ENCODE measurements at places on chromosomes 6 and 20. TPM values are rescaled to one million over a fixed set of nuclear protein-coding genes. Genes with fewer than 3 reads are reported as not detected.

The FABP7 gene
- 0.03 TPM for polyA plus RNA-seq

The CPNE5 gene
- polyA plus RNA-seq: 4.3 TPM

The KCNQ5 gene
- polyA plus RNA-seq: 0.18 TPM

The PCIF1 gene
- polyA plus RNA-seq: 35.6 TPM

The MUCL3 gene
- polyA plus RNA-seq: 6.4 TPM

The KCNK5 gene
- 11.7 TPM for polyA plus RNA-seq

The PLN gene
- 5.3 TPM for polyA plus RNA-seq

The IER3 gene
- polyA plus RNA-seq: 302 TPM

The SAMD3 gene
- polyA plus RNA-seq: 0.71 TPM

The LTB gene
- 9.8 TPM for polyA plus RNA-seq

The DEFB124 gene
- polyA plus RNA-seq: not detected

The SIRPD gene
- 0.75 TPM for polyA plus RNA-seq

The RIPPLY2 gene
- polyA plus RNA-seq: 0.24 TPM

The GLP1R gene
- 0.06 TPM for polyA plus RNA-seq

The GSTA1 gene
- polyA plus RNA-seq: 65.0 TPM

The MATN4 gene
- polyA plus RNA-seq: 0.14 TPM

The AKAP12 gene
- 21.2 TPM for polyA plus RNA-seq

The TMEM244 gene
- polyA plus RNA-seq: not detected

The SLC13A3 gene
- 1.1 TPM for polyA plus RNA-seq

The FAM184A gene
- 4.4 TPM for polyA plus RNA-seq

The STXBP5 gene
- 9.2 TPM for polyA plus RNA-seq

The LRP11 gene
- 18.7 TPM for polyA plus RNA-seq

The METTL24 gene
- polyA plus RNA-seq: 0.73 TPM

The SEL1L2 gene
- not detected for polyA plus RNA-seq

The LY6G6D gene
- not detected for polyA plus RNA-seq

The ABCF1 gene
- polyA plus RNA-seq: 25.8 TPM

The HRH3 gene
- not detected for polyA plus RNA-seq

The GRIK2 gene
- polyA plus RNA-seq: 0.09 TPM

The NOP56 gene
- 114 TPM for polyA plus RNA-seq

The APMAP gene
- 87.0 TPM for polyA plus RNA-seq

The NRSN1 gene
- not detected for polyA plus RNA-seq

The LY6G5B gene
- polyA plus RNA-seq: 8.8 TPM

The KIF25 gene
- polyA plus RNA-seq: 0.61 TPM

The CLPSL2 gene
- not detected for polyA plus RNA-seq

The TMEM74B gene
- polyA plus RNA-seq: 2.3 TPM

The CARMIL1 gene
- polyA plus RNA-seq: 8.0 TPM

The CCN6 gene
- polyA plus RNA-seq: not detected

The SLC4A11 gene
- 2.8 TPM for polyA plus RNA-seq

The OR2J2 gene
- polyA plus RNA-seq: not detected

The ZNF311 gene
- polyA plus RNA-seq: 1.0 TPM

The SALL4 gene
- 0.06 TPM for polyA plus RNA-seq

The RNF182 gene
- polyA plus RNA-seq: 1.5 TPM

The TREM1 gene
- 112 TPM for polyA plus RNA-seq

The KCNK16 gene
- not detected for polyA plus RNA-seq

The SH3BGRL2 gene
- polyA plus RNA-seq: 8.3 TPM

The KIZ gene
- polyA plus RNA-seq: 4.1 TPM

The CALHM5 gene
- polyA plus RNA-seq: 0.69 TPM

The ESR1 gene
- polyA plus RNA-seq: 0.31 TPM

The ADGRF1 gene
- polyA plus RNA-seq: 23.3 TPM

The C20orf204 gene
- polyA plus RNA-seq: 0.63 TPM

The SPDEF gene
- 4.6 TPM for polyA plus RNA-seq

The TFAP2A gene
- polyA plus RNA-seq: 0.55 TPM
